ENCODE measurements at places on chromosomes 7 and 10.

DNA sequence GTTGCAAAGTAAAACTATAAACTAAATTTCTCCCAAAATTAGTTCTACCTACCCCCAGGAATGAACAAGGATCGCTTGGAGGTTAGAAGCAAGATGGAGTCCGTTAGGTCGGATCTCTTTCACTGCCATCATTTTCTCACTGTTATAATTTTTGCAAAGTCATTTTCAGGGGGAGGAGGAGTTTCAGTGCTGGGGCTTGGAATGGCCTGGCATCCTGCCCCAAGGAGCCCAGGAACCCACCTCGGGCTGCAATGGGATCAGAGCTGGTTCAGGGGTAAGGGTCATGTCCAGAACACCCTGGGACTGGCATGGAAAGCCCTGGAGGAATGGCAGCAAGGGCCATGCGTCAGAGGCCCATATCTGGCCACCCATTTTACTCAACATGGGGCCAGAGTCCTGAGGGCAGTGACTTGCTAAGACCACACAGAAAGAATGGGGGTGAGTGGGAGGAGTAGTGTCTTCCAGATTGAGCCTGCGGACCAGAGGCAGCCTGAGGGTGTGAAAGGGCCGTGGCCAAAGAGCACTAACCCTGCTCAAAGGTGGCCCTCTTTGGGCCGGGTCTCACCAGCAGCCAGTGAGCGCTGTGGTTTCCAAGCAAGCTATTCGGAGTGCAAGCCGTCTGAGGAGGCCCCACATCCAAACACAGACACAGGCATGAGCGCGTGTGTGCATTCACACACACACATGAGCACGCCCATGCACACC, 31.8 kb downstream of the GPRIN2 start:
- no peak for DNase-seq

GRCh38 chr10:101545898-101546297, 42.2 kb downstream of the POLL start:
- DNase-seq, result no peak

DNA sequence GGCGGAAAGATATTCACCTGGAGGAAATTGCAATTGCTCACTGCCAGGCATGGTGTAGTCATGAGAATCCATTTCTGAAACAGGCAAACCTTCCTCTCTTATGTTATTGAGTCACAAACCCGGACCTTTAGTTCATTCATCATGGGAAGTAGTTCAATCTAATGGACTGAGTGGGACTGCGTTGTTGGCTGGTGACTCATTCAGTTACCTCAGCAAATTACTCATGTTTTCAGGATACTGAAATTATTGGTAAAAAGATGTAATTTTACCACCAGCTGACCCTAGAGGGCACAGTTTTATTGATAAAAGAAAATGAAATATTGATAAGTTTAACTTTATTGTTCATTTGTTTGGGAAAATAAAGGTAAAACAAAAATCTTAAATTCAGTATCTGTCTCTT, 1194.4 kb upstream of the SORCS1 start:
- no peak for DNase-seq

DNA sequence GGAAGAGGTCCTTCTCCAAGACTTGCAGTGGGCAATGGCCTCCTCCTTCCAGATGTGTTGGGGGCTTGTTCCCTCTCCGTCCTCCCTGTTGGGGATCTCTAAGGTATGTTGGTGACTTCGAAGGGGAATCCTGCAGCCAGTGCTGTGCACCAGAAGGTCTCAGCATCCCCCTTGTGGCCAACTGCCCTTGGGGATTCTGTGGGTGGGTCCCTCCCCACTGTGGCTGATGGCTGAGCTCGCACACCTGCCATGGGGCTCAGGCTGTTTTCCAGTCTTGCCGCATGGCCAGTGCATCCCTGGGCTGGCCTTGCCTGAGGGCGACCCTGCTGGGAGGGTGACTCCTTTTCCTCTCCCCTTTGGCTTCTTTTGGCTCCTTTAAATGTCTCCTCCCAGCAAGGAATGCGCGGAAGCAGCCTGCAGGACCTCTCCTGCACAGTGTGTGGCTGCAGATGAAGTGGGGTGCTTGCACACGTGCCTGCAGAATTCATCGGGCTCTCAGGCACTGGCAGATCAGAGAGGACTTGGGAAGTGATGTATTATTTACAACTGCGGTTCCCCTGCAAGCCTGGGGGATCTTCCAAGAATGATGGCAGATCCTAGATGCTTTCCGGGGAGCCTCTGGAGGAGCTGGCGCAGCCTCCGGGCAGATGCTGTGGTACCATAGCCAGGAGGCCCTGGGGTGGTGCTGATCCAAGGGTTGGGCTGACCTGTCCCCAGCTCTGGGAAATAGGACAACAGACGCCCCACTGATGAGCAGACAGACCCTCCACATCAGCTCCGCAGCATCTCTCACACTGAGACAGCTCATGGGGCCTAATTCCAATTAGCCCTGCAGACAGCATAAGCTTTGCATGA, 410.0 kb downstream of the TCERG1L start:
- DNase-seq, result no peak

GRCh38 chr7:48126037-48126436, 37.0 kb downstream of the UPP1 start:
- no peak for DNase-seq

- DNase-seq, result peak; percentile 12
These were observed 1.8 kb downstream of the PFKP start for GRCh38 chr10:3068968-3069737.

- DNase-seq, result no peak
These were observed 734 bp upstream of the VGF start for GRCh38 chr7:101165958-101166647.

DNA sequence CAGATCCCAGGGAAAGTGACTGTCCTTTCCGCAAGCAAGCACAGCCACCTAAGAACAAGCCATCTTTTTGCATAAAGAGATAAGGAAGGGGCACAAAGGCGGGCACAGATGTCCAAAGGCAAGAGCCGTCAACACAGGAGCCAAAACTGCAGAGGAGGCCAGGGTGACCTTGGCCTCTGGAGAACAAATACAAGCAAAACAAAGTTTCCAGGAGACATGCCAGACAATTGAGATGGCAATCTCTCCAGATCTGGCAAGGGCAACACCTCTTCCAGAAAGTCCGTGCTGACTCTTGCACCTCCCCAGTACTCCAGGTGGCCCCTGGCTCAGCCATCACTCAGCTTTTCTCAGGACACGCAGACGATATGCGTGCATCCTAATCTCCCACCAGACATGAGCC, 58.2 kb downstream of the TEX36 start:
- DNase-seq, result no peak

DNA sequence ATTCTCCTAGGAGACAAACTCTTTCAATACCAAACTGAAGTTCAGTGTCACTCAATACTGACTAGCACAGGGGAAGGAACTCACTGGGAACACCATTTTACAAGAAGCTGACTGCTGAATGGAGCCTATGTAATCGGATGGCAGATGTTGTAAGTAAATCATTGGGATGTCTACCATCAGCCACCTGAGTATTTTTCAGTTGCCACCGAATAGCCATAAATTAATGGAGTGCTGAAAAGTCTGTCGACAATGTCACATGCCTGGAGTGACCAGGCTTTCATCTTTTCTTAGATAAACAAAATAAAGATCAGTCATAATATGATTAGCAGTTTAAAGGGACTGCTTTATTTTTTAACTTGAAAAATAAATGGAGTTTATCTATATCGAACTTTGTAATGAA, 145.9 kb upstream of the SEMA3E start:
- DNase-seq, result no peak

GRCh38 chr10:77357611-77358310, 279.8 kb downstream of the KCNMA1 start:
- no peak for DNase-seq

DNA sequence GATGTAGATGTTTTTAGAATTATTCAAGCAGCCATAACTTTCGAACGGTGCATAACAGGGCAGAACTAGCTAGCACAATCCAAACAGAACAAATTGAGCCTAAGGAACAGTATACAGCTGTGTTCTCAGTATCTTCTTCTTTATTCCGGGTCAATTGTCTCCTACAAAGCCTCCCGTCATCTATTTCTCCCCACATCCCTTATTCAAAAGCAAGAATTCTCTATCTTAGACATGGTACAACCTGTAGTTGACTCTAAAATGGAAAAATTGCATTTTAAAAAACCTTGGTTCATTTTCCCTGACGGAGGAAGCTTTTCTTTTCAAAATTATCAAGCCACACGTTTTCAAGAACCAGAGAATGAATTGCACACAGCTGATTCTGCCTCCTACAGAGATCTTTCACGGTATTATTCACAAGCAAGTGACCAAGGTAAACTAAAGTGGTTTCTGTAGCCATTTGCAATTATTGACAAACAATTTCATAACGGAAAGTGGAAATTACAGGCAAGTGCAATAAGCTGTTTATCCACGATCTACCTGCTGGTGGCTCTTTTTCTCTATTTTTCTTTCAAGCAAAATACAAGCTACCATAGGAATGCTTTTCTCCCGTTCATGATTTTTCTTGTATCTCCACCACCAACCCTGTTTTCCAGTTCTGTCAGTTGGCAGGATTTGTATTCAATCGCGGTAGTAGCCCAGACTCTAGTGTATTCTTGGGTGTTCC, 2.3 kb downstream of the GRM8 start:
- DNase-seq, result no peak

DNA sequence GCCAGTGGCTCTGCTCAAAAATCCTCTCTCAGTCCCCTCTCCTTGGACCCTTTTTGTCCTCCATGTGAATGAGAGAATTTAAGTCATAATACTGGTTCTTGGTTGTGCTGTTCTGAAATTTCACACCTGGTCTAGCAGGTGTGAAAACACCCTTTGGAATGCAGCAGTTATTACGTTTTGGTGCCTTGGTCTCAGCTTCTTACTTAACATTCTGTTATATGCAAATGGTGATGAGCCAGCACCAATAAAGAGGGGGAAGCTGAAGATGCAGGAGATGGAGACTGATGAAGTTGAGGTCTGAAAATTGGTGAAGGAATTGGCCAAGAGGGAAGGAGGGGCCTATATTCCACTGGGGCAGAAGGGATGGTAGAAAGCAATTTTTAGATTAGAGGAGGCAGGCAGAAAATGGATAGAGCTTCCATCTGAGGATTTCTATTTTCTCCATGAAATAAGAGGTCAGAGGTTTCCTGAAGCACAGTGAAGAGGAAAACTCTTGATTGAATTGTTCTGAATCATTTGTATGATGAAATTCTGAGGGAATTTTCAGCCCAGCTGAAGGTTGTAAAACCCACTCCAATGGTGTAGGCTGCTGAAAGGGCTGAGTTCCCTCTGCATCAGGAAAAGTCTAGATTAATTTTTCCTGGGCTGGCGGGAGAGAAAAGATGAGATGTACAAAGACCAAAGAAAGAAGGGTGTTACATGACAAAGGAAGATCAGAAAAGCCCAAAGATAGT, 94.0 kb upstream of the FAM180A start:
- no peak for DNase-seq

DNA sequence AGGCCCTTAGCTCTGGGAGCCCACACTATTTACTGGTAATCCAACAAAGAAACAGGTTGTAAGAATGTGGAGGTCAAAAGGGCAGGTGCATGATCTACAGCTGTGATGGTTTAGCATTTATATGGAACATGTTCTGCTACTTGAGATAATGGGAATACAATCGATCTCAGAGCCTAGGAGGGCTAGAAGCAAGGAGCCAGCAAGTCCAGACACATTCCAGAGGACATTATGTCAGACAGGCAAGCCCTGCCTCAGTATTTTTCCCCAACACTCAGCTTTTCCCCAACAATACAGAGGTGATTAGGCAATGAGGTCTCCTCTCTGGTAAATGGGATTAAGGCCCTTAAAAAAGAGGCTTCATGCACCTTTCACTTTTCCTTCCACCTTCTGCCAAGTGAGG, 21.4 kb upstream of the GNAT3 start:
- DNase-seq, result no peak

- no peak for DNase-seq
These were observed 9.4 kb downstream of the FZD9 start for GRCh38 chr7:73442903-73443500.

DNA sequence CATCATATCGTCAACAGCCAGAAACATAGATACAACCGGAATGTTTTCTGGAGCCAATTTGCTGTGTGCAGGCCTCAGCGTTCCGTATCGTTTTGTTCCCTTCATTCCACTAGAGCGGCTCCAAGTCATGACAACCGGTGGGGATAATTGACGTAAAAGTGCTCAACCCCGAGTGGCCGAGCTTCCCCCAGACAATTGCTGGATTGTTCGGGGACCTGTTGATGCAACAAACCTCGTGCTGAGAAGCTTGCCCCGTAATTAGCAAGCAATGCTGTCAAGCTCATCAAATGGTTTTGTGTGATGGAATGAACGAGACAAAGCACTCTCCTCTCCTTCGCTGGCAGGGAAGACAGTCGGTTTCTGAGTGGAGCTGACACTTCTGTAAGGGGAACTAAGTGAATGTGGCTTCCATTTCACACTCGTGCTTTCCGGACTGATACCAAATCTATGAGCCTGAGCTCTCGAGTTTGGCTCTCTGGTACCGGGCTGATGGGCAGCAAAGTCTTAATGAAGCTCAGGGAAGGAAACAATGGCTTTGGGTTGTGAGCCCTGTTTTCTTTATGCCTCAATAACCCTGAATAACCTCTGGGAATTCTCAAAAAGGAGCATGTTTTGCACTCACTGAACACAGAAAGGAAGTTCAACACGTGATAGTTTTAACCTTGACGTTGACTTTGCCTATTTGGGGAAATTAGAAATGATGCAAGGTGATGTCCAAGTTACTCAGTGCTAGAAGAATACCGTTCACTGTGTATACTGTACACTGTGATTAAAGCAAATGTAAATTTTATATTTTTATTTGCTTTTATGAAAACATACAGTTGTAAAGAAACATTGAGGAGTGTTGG, 220.5 kb downstream of the BAMBI start:
- no peak for DNase-seq

- DNase-seq, result no peak
These were observed 63.3 kb upstream of the VIPR2 start for GRCh38 chr7:159207951-159208350.

GRCh38 chr10:120953897-120954296, 102.7 kb downstream of the WDR11 start:
- no peak for DNase-seq
